Suppressor macrophage treated with lipopolysaccharide for 4 hours (primary cell): ENCODE measurements at places on chromosomes 16 and 17.
A peak's percentile ranks its signal among the peaks of the same experiment; 100 is the strongest.

DNA sequence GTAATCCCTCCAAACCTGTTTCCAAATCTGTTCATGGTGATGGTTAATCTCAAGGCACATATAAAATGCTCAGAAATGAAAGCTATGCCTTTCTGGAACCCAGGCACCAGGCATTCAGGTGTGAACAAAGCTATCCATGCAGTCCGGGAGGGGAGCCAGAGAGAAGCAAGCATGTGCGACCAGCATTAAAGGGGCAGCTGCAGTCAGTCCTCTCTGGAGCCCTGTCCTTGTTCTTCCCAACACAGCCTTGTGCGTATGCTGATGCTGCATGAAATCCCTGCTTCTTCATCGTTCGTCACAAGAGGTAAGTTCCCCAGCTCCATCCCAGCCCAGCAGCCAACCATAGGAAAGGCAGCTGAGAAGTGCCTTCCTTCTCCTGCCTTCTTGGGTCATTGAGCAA is 148.7 kb downstream of the GRIN2A start:
- no peak for DNase-seq

GRCh38 chr16:85334718-85335583 is 222.7 kb upstream of the CIBAR2 start:
- DNase-seq = no peak

- no peak for DNase-seq
Observed at GRCh38 chr17:956905-957304, 22.7 kb downstream of the NXN start.

DNA sequence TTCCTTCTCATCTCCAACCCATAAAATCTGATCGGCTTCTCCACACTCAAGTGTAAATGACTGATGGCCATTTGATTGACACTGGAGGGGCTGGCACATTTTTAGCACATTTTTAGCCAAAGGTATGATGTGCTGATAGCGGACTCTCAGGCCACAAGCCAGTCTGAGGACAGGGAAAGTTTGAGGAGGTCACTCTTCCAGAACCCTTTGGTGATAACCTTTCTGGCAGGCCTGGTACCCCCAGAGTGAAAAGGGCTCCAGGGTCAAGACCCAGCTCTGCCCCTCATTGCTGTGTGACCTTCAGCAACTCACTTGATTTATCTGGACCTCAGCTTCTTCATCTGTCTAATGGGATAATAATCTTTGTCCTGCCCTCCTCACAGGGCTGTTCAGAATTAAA is 1.7 kb upstream of the NLRC5 start:
- DNase-seq = no peak

DNA sequence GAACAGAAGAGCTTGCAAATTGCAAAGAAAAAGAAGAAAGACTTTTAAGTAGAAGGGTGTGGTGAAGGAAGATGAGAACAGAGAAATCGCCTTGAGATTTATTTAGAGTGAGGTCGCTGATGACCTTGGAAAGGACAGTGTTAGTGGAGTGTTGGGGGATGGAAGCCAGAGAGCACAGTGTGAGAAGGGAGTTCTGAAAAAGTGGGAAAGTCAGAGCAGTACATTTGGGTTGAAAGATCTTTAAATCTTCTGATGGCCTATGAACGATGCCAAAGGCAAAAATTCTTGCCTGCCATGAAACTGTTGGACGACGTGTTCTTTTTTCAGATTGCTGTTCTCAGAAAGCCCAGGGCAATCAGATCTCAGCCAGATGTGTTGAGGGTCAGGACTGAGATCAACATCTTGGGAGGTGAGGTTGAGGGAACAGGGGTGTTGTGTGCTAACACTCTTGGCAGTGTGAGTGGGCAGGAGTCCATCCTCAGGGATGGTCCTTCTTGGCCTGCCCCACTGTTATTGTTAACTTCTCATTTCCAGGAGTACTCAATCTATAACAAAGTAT is 330.1 kb downstream of the MAP2K6 start:
- DNase-seq = no peak

GRCh38 chr17:42796066-42796758 is 2.3 kb downstream of the COA3 start:
- no peak for DNase-seq

- no peak for DNase-seq
Observed at GRCh38 chr17:65727246-65727645, 165.8 kb upstream of the AXIN2 start.

GRCh38 chr17:28883967-28884702 is 13.4 kb downstream of the FLOT2 start:
- DNase-seq = no peak

DNA sequence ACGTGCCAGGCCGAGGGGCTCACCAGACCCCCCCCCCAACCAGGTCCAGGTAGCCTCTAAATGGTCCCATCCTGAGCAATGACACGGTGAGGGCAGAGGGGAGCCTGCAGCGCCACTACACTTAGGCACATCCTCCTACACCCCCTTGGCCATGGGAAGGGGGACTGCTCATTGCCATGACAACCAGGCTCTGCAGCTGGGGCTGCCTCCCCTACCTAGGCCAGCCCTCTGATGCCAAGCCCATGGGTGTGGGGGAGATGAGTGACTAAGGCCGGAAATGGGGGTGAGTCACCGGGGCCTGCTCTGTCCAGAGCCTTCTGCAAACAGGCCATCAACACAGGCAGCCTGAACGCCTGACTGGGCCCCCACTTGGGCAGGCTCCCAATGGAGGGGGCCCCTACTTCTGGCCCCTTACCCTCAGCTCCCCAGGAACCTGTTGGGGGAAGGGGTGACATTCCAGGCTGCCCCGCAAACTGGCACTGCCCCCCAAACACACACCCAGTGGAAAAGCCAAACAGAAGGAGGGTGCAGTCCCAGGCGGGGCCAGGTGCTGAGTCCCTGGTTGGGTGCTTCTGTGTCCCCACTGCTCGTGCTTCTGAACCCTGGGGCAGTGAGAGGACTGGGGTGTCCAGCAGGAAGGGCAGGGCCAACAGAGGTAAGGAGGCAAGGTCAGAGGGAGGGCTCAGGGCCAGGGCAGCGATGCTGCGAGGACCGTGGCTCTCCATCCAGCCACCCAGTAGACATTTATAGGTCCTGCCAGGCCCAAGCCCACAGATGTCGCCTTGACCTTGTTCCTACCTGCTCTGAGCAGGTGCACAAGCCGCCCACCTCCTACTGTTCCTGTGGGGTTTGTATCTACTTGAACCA is 8.2 kb downstream of the PLCD3 start:
- peak; percentile 71 for DNase-seq
